ENCODE measurements at places on chromosomes 3 and 15. TPM values are rescaled to one million over a fixed set of nuclear protein-coding genes. Genes with fewer than 3 reads are reported as not detected.

Gene CHRNA5
- 1.5 TPM for polyA plus RNA-seq

DNA sequence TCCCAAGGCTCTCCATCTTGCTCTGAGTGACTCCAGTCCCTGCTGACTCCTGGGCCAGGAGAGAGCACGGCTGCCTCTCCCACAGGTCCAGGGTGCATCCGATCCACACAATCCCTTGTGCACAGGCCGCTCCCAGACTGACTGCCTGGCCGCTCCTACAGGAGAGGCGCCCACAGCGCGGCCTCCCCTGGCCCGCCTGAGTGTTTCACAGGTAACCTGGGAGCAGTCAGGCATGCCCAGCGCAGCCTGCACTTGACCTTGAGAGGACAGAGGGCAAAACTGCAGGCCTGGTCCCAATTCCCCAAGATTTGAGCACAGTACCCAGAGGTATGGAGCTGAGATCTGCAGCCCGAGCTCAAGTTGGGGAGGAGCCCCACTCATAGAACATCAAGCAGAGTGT, 490.2 kb downstream of the CNTN6 start:
- DNase-seq, result no peak

Gene TEX9
- polyA plus RNA-seq, result 2.8 TPM

DNA sequence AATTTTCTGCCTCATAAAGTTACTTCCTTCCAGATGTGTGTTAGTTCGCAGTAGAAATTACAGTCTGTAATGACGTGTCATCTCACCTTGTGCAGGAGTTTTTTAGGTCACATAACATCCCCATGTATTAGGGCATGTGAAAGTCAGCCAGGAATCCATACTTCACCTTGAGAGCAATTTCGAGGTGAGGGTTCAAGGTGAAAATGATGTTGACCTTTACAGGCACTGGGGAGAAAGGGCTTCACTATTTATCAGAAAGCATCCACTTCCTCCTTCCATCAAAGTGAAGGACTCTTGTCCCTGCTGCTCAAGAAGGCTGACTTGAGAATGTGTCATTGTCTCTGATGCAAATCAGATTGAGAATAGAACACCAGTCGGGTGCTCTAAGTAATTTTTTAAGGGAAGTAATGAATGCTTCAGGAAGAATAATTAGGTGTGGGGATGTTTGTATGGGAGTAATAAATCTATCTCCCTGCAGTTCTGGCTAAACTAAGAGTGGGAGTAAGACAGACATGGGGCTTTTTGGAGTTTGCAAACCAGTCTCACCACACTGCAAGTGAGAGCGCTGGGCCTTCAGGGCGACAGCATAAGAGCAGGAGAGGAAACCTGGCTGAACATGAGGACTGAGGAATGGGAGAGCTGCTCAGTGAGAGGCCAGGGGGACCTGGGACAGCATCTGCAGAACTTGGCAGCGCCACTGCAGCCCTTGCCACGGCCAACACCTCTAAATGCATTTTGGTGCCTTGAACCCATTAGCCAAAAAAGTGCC, 85.9 kb upstream of the IL12A start:
- DNase-seq, result no peak

DNA sequence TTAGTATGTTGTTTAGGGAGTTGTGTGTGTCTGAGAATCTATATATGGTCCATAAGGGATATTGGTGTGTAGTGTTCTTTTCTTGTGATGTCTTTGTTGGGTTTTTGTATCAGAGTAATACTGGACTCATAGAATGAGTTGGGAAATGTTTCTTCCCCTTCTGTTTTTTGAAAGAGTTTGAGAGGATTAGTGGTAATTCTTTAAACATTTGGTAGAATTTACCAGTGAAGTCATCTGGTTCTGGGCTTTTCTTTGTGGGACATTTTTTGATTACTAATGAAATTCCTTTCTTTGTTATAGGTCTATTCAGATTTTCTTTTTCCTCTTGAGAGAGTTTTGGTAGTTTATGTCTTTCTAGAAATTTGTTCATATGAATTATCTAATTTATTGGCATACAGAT, 16.9 kb downstream of the ACKR2 start:
- no peak for DNase-seq

Data from muscle of back (tissue), 13 donors.